Right renal cortex interstitium (tissue), 3 donors: ENCODE measurements at places on chromosomes 7 and 10. TPM values are rescaled to one million over a fixed set of nuclear protein-coding genes. Genes with fewer than 3 reads are reported as not detected.

The HOXA4 gene
- 22.5 TPM for polyA plus RNA-seq

The EBLN1 gene
- polyA plus RNA-seq, result not detected

DNA sequence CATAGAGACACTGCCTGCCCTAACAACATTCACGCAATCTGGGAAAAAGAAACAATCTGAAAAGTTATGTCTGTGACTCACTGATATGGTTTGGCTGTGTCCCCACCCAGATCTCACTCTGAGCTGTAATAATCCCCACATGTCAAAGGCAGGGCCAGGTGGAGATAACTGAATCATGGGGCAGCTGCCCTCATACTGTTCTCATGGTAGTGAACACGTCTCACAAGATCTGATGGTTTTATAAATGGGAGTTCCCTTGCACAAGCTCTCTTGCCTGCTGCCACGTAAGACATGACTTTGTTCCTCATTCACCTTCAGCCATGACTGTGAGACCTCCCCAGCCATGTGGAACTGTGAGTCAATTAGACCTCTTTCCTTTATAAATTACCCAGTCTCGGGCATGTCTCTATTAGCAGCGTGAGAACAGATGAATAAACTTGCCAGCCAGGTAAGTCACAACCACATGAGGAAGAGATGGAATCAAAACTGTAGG, 341.5 kb upstream of the AOAH start:
- DNase-seq, result no peak

- DNase-seq, result no peak
Measured at GRCh38 chr7:129263168-129263567, 38.3 kb downstream of the AHCYL2 start.

GRCh38 chr10:131022981-131023380, 288.5 kb downstream of the TCERG1L start:
- no peak for DNase-seq

DNA sequence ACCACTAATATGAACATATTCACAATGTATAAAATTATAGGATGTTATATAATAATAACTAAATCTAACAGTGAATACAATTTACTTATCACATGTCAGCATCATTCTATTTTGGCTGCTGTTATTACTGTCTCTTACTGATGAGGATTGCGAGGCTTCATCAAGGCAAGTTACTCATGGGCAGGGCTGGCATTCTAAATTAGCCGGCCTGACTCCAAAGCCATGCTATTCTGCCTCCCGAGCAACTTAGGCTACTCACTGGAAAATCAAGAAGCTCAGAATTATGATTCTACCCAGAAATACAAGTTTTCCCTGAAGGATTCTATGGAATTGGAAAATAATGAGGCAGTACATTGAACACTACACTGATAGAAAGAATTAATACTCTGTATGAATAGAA, 101.7 kb downstream of the ICA1 start:
- DNase-seq, result no peak

- no peak for DNase-seq
Measured at GRCh38 chr10:6498771-6499170, 81.3 kb downstream of the PRKCQ start.
